Amygdala (tissue), 56 donors: ENCODE measurements at places on chromosomes 6 and 20.

- no peak for DNase-seq
Observed at GRCh38 chr6:3259491-3259958, 778 bp downstream of the PSMG4 start.

GRCh38 chr6:164294047-164294784, 879.7 kb downstream of the QKI start:
- no peak for DNase-seq

DNA sequence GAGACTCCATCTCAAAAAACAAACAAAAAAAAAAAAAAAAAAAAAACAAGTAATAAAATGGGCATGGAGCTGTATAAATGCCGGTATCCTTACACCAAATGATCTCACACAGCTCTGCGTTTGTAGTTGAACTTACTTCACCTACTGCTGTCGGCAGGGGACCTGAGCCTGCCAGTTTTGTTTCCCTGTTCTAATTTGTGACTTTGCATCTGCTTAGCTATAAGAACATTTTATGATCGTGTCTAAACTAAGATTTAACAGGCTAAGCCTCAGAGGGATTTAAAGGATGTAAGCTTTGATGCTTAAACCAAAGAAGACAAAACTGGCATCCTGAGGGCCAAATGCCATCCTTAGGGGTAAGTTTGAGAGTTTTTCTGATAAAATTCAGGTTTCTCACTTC, 58.7 kb downstream of the GCNT2 start:
- DNase-seq, result no peak

GRCh38 chr6:2852921-2853322, 11.3 kb upstream of the SERPINB1 start:
- no peak for DNase-seq

- no peak for DNase-seq
Observed at GRCh38 chr6:168039301-168039700, 39.7 kb downstream of the FRMD1 start.

- DNase-seq, result no peak
Observed at GRCh38 chr6:84876723-84877514, 112.5 kb upstream of the TBX18 start.

DNA sequence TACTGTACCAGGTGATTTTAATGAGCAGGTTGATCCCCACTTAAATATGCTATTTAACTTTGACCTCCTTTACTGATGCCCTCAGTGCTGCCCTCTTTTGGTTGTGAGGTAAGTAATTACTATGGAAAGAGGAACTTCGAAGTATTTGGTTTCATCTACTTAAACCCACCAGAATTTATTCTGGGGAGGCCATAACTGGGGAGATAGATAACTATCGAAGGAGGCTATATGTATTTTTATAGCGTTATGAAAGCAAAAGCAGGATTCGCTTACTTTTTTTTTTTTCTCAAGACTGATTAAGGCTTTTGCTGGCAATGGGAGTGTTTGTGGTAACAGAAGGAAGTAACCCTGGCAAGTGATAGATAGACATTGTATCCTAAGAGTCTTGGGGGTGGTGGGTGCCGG, 168.9 kb upstream of the CENPW start:
- DNase-seq, result no peak

GRCh38 chr20:37279820-37280219, 9.6 kb upstream of the MANBAL start:
- DNase-seq, result no peak

DNA sequence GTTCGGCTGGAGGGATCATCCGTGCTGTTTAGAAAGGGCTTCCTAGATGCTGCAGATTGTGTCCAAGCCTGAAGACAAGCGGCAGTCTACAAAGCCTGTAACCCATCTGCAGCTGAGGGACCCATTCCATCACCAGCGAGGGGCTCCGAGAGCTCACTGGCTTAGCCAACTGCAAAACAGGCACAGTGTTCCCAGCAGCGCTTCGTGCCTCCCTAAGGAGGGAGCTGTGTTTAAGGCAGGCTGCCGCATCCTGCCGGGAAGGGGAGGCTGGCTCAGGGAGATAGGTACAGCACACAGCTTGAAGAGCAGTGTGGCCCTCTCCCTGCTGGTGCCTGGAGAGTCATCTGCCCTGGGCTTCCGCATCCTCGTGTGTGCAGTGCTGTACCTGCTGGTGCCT, 32.4 kb downstream of the DUSP22 start:
- no peak for DNase-seq

DNA sequence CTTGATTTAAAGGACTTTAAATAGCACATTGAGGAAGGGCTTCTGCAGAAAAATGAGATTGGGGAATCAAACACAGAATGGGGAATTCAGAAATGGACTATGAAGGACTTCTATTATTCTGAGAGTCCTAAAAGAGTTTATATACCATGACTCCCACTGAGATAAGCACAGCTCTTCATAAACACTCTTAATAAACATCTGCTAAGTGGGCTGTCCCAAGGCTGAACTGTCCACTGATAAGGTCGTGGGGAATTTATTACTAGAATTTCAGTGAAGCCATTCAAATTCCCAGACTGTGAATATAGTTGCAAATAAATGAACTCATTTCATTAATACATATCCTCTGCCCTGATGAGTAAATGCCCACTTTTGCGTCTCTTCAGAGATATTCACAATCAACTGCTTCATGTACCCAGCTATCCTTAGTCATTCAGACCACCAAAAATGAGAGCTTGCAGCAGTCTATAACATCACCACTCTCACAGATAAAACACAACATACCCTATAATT, 468.2 kb upstream of the RUNX2 start:
- DNase-seq, result no peak

- no peak for DNase-seq
Observed at GRCh38 chr6:73006146-73006545, 219.2 kb downstream of the KHDC1L start.

GRCh38 chr6:128521282-128521632, 858 bp upstream of the PTPRK start:
- DNase-seq, result no peak
